Fibroblast of mammary gland (primary cell): ENCODE measurements at places on chromosomes 3 and 15.
A peak's percentile ranks its signal among the peaks of the same experiment; 100 is the strongest.

DNA sequence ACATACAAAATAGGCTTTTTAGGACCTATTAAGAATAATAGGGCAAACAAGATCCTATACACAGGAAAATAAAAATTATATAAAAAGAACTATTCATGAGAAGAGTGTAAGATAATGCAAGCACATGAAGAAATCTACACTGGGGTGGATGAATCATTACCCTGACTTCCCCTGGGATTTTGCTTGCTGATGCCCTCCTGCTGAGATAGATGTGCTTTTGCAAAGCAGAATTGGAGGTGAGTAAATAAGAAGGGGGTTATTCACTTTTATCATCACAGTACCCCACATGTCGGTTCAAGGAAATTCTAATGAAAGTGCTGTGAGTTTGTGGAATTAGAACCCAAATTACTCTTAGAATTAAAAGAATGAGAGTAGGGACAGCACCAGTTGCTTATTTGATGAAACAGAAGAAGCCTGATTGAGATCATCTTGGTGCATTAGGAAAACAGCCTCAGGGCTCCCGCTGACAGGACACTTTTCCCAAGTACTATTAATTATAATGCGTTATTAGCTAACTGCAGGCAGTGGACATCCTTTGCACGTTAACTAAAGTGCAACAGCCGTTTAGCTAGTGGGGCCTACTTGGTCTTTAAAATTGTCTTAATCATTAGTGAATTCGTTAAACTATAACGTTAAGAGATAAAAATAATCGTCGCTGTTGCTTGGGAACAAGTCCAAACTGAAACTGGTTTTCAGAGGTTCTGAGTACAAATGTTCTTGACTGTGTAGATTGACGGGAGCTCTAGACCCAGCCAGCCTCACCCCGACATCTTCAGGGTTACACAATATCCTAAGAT lies 48.4 kb downstream of the SLC2A2 start:
- peak; percentile 88 for DNase-seq

- no peak for DNase-seq
Measured at GRCh38 chr3:89311581-89311980, 204.2 kb downstream of the EPHA3 start.

GRCh38 chr15:41435037-41435786 lies 18.3 kb downstream of the RTF1 start:
- DNase-seq: no peak

DNA sequence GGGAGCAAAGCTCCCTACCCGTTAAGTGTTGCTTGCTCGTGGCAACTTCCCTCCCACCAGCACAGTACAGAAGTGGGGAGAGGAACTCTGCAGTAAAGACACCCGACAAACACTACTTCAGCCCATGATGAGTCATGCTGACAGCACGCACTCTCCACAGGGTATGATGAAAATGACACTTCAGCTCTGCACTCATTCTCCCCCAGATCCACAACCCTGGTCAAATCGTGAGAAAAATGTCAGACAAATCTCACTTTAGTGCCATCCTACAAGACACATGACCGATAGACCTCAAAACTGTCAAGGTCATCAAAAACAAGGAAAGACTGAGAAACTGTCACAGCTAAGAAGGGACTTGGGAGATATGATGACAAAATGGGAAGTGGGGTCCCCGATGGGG lies 278.9 kb downstream of the OCA2 start:
- DNase-seq: peak; percentile 37

- no peak for DNase-seq
Measured at GRCh38 chr15:45744236-45744589, 109.4 kb downstream of the SQOR start.

GRCh38 chr3:197856199-197856816 lies 65.3 kb downstream of the LRCH3 start:
- no peak for DNase-seq

DNA sequence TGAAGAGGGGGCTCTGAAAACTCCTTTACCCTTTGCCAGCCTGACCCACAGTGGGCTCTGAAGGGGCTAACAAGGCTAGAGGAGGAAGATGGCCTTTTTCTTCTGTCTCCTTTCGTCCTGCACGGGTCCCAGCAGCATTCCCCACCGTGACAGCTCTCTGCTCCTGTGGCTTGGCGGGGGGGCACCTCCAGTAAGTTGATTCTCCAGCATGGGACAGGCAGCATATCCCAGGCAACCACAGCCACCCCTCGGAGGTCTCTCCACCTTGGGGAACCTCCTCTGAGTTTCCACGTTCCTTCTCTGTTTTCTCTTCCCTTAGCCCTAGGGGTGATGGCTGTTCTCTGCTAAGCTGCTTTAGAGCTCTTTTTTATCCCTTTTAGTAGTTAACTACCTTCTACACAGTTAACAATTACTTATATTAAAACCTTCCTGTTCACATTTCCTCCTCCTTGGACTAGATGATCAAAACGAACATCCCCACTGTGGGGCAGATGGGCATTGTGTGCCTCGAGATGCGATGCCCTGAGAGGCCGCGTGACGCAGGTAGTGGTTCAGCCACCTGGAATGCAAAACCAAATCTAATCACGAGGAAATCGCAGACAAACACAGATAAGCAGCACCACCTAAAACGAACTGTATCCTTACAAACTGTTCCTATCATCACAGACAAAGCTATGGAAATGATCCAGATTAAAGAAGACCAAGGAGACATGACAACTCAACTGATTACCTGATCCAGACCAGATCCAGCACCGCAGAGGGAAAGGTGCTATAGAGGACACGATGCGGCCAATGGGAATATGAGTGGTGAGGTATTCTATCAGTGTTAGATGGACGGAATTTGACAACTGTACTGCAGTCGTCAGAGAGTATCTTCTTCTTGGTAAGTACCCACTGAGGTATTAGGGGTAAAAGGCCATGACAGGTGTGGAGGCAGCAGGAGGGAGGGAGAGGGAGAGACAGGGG lies 27.7 kb downstream of the TSPAN3 start:
- DNase-seq: no peak

DNA sequence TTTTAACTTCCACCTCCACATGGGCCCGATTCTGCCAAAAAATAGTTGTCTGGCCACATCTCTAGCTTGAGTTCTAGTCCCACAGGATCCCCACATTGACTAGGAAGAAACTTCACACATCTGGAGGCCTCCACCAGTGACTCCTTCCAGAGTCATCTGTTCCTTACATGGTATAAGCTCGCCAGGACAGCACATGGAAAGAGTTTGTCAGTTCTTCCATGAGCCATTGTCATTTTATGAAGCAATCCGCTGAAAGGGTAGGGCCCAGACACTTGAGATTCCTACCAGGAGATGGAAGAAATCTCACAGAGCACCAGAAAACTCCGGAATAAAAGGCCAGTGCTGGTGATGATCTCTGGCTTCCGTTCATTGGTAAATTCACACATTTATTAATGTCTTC lies 350.5 kb upstream of the ICE2 start:
- DNase-seq: peak; percentile 87

- no peak for DNase-seq
Measured at GRCh38 chr3:42369304-42369703, 41.1 kb downstream of the LYZL4 start.

DNA sequence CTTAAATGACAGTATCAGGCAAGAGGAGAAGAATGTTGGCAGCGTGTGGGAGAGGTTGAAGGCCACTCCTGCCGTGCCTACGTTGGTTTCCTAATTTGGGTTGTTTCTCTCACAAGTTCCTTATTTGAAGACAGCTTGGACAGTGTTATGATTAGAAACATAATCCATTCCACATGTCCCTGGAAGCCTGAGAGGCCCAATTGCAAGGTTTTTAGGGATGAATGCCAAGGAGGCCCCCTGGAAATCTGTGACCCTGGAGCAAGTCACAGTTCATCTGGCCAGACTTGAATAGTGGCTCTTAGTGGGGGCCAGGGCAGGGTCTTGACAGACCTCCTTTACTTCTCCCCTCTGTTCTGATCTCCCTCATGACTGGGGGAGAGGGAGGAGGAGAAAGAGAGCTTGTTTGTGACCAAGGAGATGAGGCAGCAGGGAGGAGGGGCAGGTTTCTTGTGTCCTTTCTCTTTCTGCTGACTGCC lies 584.4 kb upstream of the TBL1XR1 start:
- peak; percentile 76 for DNase-seq

DNA sequence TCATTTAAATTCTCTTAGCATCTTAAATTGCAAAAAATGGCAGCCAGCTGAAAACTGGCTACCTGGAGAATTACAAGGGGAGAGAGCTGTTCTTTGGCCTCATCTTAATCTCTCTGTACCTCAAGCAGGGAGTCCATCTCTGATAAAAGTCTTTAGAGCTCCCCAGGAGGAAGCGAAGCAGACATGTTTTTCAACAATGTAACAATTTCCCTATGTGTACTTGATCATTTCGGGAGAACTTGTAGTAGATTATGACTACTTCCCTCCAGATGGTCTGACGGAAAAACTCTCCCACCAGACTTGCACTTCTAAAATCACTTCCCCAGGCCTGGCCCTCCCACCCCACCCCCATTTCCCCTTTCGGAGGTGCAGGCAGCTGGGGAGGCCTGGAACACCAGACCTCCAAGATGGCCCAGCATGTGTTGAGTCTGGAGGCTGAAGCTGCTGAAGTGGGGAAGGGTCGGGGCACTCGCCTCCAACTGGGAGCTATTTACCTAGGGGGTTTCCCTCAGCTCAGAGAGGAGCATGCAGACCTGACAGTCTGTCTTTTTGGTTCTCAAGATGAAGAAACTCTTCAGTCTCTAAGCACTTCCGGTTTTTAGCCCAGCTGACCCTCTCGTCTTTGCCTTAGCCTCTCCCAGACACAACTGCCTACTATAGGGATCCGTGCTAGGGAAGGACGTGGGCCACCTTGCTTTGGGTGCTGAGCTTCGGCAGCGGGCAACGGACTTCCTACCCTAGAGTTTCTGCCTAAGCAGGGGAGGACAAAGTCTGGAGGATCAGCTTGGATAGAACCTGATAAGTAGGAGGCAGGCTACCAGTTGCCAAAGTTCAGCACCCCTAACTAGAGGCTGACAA lies 164.0 kb upstream of the TBL1XR1 start:
- DNase-seq: no peak
